Stimulated activated CD8-positive, alpha-beta memory T cell treated with anti-CD3 and anti-CD28 coated beads, Interleukin-4, amount 100 ng/mL, for 4 hours (primary cell): ENCODE measurements at places on chromosomes 1 and 21.

- DNase-seq = no peak
Measured at GRCh38 chr1:24639881-24640280, 3.2 kb upstream of the SRRM1 start.

GRCh38 chr1:2382621-2383361 lies 8.6 kb downstream of the MORN1 start:
- no peak for DNase-seq

DNA sequence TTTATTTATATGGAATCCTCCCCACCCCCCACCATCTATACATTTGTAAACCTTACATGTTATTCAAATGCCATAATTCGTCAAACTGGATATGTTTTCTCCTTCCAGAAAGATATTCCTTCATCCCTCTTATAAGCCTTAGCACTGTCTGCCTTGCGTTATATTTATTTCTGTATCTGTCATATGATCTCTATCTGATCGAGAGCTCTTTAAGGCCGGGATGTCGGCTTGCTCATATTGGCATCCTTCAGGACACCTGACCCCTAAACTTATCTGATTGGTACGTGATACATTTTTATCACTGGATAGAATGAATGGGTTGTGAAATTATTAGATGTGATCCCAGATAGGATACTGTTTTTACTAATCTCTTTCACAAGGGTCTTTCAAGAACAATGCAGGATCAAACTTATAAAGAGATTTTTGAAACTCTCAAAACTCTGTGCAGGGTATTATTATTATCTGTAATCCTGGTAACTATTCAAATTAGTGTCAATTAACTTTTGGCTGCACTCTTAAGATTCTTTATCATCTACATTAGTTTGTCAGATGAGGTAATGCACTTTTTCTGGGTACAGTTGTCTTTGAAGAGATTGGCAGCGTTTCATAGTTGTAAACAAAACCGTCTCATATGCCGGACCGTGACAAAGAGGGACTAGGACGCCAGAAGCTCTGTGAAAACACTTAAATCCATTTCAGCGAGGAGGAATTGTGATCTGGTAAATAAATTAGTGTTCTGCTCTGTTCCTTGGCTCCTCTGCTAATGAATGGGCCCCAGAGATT lies 152.0 kb downstream of the KIF26B start:
- no peak for DNase-seq

GRCh38 chr1:67711158-67711854 lies 26.3 kb downstream of the GADD45A start:
- no peak for DNase-seq

- no peak for DNase-seq
Measured at GRCh38 chr1:161099090-161099802, 1.1 kb downstream of the KLHDC9 start.

DNA sequence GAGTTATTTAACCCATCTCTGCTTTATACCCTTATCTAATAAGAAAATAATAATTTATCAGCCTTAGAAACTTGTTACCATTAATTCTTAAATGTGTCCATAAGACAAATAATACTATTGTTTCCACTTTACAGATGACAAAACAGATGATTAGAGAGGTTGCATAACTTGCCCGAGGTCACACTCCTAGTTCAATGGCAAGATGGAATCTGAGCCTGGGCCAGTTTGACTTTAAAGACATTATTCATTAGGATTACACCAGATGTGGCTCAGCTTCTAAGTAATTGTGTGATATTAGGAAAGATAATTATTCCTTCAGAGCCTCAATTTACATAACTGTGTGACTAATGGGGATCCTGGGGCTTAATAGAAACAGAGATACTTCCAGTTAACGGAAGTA lies 42.3 kb upstream of the KCNK2 start:
- no peak for DNase-seq

- no peak for DNase-seq
Measured at GRCh38 chr1:176878750-176879536, 285.6 kb downstream of the ASTN1 start.

DNA sequence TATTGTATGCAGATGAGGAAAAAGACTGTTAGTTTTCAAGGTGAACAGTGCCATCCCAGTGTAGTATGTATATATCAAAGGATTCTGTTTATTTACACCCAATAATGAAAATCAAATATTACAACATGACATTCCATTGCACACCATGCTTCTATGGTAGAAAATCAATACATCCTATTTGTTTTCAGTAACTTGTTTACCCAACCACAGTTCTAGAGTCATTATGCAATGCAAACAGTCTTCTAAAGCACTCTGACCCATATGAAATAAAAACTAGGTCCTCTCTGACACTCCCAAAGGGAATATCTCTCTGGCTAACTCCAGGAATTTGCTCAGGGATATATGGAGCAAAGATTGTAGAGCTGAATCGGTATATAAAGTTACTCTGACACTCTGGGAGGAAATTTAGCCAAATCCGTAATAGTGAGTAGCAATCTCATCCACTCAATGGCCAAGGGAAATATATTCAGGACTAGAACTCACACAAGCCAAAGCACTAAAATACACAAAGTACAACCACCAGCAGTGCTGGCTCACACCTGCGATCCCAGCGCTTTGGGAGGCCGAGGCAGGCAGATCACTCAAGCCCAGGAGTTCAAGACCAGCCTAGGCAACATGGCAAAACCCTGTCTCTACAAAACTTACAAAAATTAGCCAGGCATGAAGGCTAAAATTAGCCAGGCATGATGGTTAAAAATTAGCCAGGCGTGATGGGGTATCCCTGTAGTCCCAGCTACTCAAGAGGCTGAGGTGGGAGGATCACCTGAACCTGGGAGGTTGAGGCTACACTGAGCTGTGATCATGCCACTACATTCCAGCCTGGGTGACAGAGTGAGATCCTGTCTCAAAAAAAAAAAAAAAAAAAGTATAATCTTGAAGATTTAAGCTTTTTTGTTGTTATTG lies 75.2 kb downstream of the RERE start:
- DNase-seq = no peak

DNA sequence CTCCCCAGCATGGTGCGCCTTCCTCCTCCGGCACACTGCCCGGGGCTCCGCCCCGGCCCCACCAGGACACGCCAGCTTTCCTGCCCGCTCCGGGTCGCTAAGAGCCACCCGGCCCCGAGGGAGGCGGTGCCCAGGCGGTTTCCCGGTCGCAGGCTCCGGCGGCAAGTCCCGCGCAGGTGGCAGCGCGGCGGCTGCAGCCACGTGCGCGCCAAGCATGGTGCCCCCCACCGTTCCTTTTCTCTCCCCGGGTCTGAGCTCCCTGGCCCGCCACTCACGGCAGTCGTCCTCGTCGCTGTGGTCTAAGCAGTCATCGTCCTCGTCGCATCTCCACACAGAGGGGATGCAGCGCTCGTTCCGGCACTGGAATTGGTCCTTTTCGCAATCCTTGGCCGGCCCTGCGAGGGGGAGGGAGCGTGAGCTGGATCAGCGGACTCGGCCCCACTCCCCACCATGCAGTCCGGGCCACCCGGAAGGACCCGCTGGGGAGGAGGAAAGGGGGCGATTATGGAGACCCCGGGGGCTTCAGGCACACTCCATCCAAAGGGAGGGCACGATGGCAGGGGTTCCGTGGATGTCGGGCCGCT lies 1.2 kb downstream of the LRP8 start:
- DNase-seq = no peak

DNA sequence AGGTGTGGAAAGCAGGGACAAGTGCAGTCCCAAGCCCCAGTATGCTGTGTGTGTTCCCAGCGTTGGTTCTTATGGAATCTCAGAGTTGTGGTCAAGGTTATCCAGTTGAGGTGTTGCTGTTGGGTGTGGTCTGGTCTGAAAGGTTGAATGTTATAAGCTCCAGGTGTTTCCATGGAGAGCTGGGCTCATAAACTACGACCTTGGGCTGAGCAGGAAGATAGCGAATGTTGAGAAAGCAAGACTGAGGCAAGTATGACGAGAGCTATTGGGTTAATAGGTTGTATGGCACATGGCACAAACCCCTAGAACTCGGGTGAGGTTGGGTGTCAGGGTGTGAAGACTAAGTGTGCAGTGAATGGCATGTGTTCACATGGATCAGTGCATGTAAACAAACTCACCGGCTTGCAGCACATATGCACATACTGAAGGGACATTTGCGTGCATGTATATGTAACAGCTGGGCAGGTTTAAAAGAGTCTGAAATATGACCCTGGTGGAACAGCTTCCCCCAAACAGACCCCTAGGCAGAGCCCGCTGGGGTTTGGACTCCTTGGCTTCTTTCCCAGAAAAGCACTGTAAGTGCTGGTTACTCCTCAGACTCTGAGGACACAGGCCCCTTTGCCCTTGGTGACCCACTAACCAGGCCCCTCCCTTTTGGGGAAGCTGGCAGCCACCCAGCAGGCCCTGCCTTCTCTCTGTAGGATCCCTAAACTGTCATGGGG lies 117.5 kb downstream of the NAV1 start:
- DNase-seq = no peak

- no peak for DNase-seq
Measured at GRCh38 chr1:24089743-24090555, 22.0 kb downstream of the MYOM3 start.
